ENCODE measurements at places on chromosomes 1 and 21.

- DNase-seq: no peak
Observed at GRCh38 chr21:35852820-35853219, 207.5 kb downstream of the SETD4 start.

- DNase-seq: no peak
Observed at GRCh38 chr1:180061019-180061418, 93.7 kb upstream of the QSOX1 start.

- DNase-seq: no peak
Observed at GRCh38 chr1:64895500-64895899, 70.8 kb downstream of the JAK1 start.

DNA sequence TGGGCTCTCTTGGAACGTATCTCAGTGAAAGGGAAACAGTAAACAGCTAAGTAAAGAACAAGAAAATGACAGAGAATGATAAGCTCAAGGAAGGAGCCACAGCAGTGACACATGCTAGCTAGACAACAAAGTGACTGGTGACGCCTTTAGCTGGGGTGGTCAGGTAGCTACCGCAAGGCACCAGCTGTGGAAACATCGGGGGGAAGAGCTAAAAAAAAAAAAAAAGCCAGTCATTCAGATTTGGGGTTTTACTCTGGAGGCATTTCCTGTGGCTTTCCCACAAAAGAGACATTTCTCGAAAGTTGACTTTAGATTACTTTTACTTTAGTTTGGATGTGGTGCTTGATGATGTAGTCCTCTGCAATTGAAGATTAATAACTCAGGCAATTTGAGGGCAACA lies 2.1 kb downstream of the FHAD1 start:
- DNase-seq: no peak

GRCh38 chr1:156910309-156910782 lies 10.1 kb upstream of the LRRC71 start:
- peak; percentile 90 for DNase-seq

DNA sequence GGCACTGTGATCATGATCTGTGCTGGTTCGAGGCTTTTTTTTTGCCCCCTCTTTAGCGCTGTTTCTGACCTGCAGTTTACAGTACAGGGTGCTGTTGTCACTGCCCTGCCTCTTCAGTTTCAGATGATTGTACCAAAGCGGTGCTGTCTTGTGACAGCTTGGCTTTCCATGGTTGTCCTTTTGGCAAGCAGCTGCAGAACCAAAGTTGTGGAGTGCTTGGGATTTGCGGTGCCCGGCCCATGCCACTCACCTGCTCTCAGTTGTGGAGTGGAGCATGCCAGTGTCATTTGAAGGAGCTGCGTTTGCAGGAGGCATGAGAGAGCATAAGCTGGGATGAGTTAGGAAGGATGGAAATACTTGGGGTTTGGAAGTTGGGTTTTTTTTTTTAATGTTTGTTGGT lies 48.4 kb downstream of the DOP1B start:
- no peak for DNase-seq

DNA sequence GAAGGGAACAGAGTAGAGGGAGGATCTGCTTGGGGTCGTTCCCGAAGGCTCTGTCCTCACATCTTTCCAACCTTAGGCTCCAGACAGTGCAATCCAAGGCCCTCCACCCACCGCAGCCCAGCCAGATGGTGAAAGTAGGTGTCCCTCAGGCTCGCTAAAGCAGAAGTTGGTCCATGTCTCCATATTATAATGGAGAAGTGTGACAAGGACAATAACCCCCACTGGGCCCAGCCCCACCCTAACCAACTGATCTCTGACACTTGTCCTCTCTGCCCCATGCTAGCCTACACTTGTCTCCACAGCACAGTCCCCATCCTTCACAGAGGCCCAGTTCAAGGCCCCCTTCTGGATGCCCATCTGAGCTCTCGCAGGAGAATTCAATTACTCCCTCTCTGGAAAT lies 48.7 kb downstream of the DMAP1 start:
- DNase-seq: no peak

DNA sequence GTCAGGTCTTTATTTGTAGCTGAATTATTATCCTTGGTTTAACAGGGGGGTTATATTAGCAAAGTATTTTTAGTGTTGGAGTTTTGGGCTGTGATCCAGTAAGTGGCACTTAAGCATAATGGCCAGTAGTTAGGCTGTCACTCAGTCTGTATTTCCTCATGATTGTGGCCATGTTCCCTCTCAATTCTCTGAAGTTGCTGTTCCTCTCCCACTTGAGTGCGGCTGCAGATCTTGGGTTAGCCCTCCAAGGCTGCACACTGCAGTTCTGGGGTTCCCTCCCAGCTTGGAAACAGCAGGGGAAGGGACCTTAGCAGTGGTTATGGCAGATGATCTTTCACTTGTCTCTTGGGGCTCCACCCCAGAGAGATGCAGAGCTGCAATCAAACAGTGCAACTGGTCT lies 23.2 kb upstream of the DENND1B start:
- no peak for DNase-seq

GRCh38 chr1:94083681-94084080 lies 37.3 kb downstream of the ABCA4 start:
- no peak for DNase-seq

Data from HEK293T (cell line).